ENCODE measurements at places on chromosomes 2 and 18.

- no peak for DNase-seq
These were observed 28.8 kb downstream of the CNRIP1 start for GRCh38 chr2:68290901-68291300.

GRCh38 chr2:229715895-229716507 lies 1.6 kb upstream of the DNER start:
- DNase-seq: no peak

GRCh38 chr2:71243634-71244301 lies 16.9 kb upstream of the PAIP2B start:
- no peak for DNase-seq

DNA sequence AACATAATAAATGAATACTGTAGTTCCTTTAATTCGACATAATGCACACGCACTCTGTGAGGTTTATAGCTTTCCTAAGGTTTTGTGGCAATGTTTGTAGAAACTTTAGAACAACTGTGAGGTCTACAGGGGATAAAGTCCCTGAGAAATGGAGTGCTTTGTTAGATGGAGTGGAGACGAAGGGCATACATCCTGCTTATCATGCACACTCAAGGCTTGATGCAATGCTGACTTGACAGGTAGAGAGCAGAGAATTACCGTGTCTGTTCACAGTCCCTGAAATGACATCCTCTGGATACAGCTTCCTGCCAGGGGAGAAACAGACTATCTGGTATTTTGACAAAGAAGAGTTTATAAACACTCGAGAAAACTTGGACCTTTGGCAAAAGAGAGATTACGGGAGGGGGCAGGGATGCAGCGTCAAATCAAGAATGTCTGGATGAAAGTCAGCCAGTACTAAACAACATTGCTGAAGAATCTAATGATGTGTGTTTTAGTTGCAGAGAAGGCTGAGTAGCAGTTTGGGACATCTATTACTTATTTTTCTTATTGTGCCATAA lies 766.9 kb upstream of the ZEB2 start:
- DNase-seq: no peak

GRCh38 chr18:6414723-6415417 lies at the start of gene L3MBTL4:
L3MBTL4 (minus strand) TSS chr18:6414911; CDS start chr18:6311625, 103,286 bp downstream.
- DNase-seq: no peak

GRCh38 chr2:207238831-207239701 lies 73.3 kb upstream of the KLF7 start:
- no peak for DNase-seq

DNA sequence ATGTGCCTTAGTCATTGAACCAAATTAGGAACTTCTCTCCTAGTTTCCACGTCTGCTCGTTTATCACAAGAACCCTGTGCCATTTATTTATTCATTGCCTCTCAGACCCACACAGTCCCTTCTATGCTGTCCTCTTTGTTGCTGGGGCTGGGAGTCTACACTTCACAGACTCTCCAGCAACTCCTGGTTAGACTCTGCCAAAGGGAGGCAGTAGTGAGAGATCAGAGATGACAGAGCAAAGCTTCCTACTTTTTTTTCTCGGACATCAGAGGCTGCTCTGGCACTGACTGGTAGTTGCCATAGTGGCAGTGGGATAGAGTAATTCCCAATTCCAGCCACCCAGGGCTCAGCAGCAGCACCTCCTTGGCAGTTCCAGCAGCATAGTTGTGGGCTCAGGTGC lies 277.5 kb downstream of the BCL11A start:
- no peak for DNase-seq

GRCh38 chr18:58088691-58089065 lies 44.7 kb downstream of the NEDD4L start:
- no peak for DNase-seq

- DNase-seq: no peak
These were observed 13.1 kb downstream of the CYRIA start for GRCh38 chr2:16652296-16653082.

GRCh38 chr18:22282311-22283115 lies 113.1 kb downstream of the GATA6 start:
- no peak for DNase-seq

- no peak for DNase-seq
These were observed 106.9 kb upstream of the CD302 start for GRCh38 chr2:159904959-159905305.

DNA sequence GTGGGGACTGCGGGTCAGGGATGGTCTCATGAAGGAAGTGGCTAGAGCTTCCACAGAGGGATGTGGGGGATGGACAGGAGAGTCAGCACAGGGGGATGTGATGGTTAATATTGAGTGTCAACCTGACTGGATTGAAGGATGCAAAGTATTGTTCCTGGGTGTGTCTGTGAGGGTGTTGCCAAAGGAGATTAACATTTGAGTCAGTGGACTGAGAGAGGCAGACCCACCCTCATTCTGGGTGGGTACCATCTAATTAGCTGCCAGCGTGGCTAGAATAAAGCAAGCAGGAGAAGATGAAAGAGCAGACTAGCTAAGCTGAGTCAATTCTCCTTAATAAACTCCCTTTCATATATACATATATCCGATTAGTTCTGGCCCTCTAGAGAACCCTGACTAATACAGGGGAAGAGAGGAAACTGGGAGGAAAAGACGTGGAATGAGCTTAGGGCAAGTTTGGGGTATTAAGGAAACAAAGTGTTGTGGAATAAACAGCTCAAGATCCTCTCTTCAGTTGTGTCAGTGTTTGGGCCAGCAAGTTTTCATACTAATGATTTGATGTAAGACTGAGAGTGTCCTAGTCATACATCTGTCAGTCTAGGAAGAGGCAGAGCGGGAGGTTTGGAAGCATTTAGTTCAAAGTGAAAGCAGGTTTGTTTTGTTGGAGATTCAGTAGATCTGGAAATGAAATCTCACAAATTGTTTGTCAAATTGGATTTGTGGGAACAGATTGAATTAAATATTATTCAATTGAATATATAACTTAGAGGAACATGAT lies 135.2 kb upstream of the NT5C1B start:
- no peak for DNase-seq

- no peak for DNase-seq
These were observed 47.3 kb downstream of the MERTK start for GRCh38 chr2:111945444-111946293.

GRCh38 chr18:46265196-46266156 lies 161.3 kb downstream of the HAUS1 start:
- DNase-seq: no peak

- DNase-seq: no peak
These were observed 35.7 kb downstream of the ZNF516 start for GRCh38 chr18:76459312-76459686.

- DNase-seq: no peak
These were observed 283.4 kb downstream of the CLIP4 start for GRCh38 chr2:29398384-29399237.

GRCh38 chr2:216774620-216775019 lies 79.3 kb upstream of the IGFBP5 start:
- no peak for DNase-seq

DNA sequence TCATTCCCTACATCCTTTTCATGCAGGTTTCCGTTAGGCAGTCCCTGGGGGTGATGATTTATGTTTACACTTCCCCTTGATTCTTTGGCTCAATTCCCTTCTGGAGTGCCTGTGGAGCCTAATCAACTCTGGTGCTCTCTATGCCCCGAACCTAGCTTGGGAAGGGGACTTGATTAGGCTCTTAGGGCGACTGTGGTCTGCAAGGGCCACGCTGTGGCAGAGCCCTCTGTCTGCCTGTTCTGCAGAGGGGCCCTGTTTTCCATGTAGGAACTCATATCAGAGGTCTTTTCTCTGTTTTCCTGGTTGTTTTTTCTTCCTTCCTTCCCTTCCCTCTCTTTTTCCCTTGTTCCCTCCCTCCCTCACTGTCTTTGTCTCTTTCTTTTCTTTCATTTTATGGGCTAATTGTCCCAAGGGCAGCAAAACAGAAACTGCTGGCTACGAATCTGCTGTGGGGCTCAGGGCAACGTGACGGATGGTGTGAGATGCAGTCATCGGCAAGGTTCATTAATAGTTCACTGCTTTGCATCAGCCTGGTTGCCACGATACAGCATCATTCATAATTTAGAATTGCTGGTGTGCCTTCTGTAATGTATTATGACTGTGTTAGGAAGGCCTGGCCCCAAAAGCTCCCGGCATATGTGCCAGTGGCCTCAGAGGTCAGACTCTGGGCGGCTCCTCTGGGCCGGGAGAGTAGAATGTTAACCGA lies 134.5 kb downstream of the NAPG start:
- no peak for DNase-seq

DNA sequence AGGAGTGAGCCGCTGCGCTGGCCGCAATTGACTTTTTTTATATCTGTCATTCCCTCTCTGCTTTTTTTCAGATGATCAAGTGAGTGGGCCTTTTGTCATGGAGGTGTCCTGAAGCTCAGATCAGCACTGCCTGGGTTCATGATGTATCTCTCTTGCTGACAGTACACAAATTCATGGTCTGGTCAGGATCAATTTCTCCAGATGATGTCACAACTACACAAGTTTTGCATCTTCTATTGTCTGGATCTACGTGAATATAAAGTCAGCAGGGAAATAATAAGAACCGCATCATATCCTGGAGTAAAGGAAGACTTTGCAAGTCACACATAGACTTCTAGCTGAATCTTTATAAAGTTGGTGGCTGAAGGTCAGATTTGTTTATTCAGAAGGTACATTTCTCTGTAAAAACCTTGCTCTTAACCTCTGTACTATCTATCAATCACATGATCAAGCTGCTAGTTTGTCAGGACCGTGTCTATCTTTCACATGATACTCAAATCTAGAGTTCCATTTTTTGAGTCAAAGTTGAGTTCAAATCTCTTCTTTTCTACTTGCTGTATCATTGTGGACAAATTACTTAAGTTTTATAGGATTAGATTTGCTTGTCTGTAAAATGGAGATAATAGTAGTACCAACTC lies 13.1 kb upstream of the CD28 start:
- no peak for DNase-seq

DNA sequence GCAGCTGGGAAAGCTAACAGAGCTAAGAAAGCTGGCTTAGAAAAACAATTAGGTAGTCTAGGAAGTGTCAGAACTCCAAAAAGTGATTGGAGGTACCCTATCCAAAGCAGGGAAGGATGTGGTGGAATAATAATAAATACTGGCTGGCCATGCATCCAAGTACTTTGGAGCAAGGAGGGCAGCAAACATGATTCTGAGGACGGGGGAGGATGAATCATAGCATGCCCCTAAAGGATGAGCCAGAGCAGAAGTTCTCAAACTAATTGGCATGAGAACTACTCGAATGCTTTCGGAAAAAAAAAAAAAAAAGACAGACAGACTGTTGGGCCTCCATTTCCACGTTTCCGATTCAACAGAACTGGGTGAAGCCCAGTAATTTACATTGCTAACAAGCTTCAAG lies 2.4 kb downstream of the CWC22 start:
- no peak for DNase-seq

DNA sequence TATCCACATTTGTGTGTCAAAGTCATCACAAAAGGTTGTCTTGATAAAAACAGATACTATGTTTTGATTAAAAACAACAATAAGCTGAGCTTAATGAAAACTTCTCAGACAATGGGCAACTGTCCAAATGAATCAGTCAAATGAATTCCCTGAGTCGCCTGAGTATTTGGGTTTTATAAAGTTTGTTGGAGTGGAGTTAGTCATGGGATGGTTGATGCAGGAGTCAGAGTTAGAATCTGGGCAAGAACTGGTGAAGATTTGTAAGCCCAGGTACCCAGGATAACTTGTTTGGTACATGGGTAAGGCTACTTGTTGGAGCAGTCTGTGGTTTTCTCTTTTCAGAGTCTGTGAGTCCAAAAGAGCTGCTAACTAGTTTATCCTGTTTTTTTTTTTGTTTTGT lies 34.4 kb upstream of the RAPGEF4 start:
- DNase-seq: no peak

- DNase-seq: no peak
These were observed 178.1 kb upstream of the FSHR start for GRCh38 chr2:49332415-49332814.

GRCh38 chr18:25798046-25798445 lies 292.4 kb downstream of the SS18 start:
- no peak for DNase-seq

DNA sequence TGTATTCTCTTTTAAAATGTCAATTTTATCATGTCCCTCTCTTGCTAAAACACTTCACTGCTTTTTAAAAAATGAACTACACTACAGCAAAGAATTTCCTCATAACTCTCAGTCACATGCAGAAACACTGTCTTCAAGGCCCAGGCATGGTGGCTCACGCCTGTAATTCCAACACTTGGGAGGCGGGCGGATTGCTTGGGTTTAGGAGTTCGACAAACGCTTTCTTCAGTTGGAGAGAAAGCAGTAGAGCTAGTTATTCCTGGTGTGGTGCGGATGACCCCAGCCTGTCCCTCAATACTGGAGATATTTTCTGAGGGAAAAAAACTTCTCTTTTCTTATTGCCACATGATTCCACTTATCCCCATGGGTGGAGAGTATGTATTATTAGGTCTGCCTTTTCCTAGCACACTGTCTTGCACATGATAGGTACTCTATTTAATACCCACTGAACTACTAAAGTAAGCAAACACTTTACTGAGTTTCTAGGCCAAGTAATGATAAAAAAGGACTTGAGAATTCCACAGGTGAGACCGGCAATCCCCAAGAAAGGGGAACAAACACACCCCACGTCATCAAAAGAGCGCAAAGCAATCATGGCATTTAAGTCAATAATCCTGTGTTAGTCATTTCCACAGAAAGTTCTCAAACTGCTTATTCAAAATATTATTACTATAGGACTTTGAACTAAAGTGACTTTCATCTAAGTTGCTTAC lies 77.1 kb downstream of the SPIRE1 start:
- DNase-seq: no peak

DNA sequence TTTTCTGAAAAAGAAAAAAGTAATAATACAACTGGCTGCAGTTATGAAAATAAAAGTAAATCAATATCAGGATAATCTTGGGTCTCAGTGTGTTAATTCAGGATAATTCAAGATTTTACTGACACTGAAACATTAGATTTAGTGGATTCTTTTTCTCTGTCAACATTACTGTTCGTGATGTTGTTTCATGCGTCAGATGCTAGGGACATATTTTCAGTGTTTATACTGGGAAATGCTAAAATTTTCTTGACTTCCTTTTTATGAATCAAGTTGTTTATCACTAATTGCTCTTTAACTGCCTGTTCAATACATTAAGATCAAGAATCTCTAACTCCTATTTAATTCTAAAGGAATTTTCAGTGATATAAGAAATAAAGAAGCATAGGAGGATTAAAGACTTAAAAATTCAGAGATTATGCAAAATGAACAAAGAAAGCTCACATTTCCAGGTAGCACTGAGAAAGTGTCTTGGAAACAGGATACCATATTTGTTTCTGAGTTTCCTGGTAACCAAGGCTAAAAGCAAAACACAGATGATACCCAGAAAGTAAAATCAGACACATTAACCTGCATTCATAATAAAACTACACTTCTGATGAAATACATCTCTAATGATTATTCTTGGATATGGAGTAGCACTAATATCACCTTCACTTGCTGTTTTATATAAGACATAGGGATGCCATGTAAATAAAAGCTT lies 174.0 kb downstream of the ARL4C start:
- no peak for DNase-seq

GRCh38 chr2:112602917-112603316 lies 18.5 kb downstream of the CHCHD5 start:
- no peak for DNase-seq

GRCh38 chr18:58104096-58104495 lies 60.1 kb downstream of the NEDD4L start:
- DNase-seq: no peak
